Central memory CD4-positive, alpha-beta T cell (primary cell): ENCODE measurements at places on chromosomes 2 and 18.

- DNase-seq, result no peak
Observed at GRCh38 chr18:53004798-53005197, 664.8 kb downstream of the DCC start.

DNA sequence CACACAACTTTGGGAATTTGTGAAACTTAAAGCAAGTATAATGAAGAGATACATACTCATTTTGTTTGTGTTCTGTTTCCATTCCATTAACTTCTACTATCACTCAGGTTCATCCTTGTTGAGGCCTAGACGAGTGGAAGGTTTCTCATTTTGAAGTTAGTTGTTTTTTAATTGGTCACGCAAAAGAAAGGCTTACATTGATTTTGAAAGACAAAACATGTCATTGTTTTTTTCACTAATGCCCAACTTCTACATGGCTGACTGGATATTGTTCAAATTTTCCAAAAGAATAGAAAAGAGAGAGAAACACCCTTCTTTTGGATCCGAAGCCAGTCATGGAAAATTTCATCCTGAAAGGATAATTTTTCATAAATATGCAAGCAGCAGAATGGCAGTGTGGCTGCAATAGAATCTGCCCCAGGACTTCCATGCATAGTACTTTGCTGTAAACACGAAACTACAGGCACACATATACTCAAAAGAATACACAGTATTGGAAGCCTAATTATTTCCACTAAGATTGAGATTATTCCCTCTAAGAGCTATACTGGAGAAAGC lies 27.4 kb downstream of the PRKCE start:
- DNase-seq, result no peak

GRCh38 chr18:47593744-47594472 lies 336.6 kb downstream of the SMAD2 start:
- DNase-seq, result no peak

- no peak for DNase-seq
Observed at GRCh38 chr18:26840965-26841364, 24.5 kb downstream of the AQP4 start.

DNA sequence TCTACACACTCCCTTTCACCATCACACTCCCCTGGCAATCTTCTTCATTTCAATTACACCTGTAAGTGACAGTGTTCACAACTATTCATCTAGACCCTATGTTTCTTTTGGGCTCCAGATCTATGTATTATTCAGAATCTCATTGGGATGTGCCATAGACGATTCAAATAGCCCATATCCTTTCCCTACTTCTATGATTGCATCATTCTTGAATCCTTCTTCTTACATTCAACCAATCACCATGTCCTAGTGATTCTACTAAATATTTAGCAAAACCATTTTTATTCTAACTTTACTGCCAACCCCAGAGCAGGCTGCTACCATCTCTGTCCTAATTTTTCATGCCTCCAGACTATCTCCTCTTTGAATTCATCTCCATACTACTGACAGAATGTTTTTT lies 106.4 kb downstream of the TDRD15 start:
- DNase-seq, result no peak

- no peak for DNase-seq
Observed at GRCh38 chr2:47512581-47513083, 109.7 kb downstream of the MSH2 start.

GRCh38 chr18:25453556-25454269 lies 101.7 kb upstream of the ZNF521 start:
- DNase-seq, result no peak

GRCh38 chr18:78607784-78608183 lies 371.8 kb upstream of the SALL3 start:
- DNase-seq, result no peak

GRCh38 chr2:40367652-40368051 lies 84.2 kb downstream of the SLC8A1 start:
- DNase-seq, result no peak

DNA sequence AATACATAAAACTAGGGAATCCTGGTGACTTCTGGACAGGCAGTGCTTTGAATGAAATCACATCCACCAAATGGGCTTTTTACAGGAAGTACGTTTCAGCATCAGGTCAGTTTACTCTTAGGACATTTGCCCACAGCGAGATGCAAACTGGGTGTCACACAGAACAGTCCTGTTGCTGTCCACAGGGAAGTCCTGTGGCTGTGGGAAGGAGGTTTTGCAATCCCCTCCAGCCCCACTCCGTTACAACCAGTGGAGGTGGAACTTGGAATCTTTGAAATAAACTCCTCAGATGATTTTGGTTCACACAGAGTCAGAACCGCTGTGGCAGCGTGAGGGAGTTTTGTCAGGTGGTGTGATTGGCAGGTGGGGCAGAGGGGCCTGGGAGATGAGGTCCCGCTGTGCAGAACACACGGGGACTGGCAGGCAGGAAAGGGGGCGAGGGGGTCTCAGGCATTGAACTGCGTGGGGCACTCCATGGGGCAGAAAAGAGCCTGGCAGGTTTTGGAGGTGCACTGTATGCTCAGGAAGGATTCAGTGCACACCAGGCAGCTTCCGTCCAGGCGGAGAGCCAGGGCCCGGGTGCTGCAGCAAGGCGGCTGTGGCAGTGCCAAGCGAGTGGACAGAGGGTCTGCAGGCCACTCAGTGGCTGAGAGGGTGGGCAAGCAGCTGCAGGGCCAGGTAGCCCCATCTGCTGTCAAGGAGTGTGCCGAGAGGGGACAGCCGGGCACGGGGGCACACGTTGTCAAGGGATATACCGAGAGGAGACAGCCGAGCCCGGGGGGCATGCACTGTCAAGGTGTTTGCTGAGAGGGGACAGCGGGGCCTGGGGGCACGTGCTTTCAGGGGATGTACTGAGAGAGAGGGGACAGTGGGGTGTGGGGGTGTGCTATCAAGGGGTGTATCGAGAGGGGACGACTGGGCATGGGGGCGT lies 148.7 kb downstream of the LDLRAD4 start:
- DNase-seq, result no peak

DNA sequence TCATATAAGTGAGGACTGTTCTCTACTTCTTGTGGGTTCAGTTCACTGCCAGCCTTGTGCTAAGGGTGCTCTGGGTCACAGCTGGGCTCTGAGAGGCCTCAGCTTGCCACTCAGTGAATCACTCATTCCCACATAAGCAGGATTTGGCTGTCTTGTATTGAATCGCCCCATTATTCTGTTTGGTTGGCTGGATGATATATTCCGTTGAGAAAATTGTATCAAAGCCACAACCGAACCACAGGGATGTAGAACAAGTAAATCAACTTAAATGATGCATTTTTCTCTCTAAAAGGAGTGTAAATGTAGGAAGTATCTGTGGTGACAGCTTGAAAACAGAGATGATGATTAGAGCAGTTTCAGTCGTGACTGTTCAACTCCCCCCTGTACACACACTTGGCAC lies 39.6 kb downstream of the TTC39C start:
- DNase-seq, result no peak

- no peak for DNase-seq
Observed at GRCh38 chr2:105320651-105321215, 8.8 kb downstream of the TGFBRAP1 start.

DNA sequence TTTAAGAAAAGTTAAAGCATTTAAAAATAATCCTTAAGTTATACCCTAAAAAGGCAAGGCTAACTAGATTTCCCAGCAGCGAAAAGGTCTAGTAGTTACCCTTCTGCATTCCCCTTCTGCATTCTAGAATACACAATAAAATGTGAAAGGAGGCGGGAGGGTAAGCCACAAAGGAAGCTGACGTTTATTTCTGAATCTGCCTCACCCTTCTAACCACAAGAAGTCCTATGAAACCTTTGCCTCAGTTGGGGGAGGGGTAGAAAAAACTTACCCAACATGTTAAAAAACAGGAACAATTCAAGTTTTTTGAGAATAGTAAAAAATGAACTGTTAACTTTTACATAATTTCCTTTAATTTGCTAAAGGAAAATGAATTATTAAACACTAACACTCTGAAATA lies 11.3 kb downstream of the STK17B start:
- peak; percentile 91 for DNase-seq

- no peak for DNase-seq
Observed at GRCh38 chr2:144971786-144972335, 451.9 kb upstream of the ZEB2 start.

- DNase-seq, result no peak
Observed at GRCh38 chr2:195496991-195497390, 160.0 kb upstream of the SLC39A10 start.

DNA sequence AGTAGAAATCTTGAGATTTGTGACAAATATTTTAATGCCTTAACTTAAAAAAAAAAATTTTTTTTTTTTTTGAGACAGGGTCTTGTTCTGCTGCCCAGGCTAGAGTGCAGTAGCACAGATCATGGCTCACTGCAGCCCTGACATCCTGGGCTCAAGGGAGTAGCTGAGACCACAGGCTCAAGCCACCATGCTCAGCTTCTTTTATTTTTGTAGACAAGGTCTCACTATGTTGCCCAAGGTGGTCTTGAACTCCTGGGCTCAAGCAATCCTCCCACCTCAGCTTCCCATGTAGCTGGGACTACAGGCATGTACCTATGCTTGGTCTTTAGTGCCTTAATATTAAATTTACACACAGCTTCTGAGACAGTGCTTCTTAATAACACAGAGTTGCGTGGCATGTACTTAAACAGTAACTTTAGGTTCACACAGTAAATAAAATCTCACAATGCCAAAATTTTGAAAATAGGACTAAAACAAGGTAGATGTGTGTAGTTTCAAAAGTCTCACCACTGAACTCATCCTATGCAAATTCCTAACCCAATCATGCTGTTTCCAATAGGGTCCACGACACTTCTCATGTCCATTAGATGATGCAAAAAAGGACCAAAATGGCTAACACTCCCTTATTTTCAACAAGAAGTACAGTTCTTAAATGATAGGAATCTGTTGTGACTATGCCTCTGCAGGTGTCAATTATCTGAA lies 4.1 kb downstream of the HSPD1 start:
- DNase-seq, result no peak

DNA sequence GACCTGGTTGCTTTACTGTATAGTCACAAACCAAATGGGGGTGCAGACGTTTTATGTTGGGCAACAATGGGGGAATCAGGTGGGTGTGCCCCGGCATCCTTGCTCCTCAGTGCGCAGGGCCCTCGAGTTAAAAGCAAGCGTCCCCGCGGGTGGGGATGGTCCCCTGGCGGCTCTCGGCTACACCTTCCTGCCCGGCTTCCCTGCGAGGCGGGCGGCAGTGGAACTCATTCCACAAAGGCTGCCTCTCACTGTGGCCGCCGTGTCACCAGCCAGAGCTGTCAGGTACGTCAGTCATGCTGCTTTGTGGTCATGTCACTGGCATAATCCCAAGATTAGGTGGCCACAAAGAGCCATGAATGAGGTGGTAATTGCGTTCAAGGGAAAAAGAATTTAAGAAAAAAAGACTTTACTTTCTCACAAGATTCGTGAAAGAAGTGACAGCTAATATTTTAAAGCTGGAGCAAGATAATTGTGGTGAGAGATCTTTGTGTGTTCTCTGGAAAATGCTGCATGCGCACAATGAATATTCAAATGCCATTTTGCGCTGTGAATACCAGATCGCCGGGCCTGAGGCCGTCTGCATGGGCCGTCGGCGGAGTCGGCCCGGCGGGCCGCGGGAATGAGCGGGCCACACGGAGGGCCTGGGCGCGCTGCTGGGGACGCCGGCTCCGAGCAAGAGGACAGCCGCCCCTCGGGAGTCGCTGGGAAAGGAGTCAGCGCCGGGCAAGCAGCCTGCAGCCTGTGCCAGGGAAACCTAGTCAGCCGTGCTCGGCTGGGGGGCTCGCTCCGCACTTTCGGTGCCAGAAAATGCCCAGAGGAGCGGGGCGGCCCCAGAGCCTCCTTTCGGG lies 82.3 kb upstream of the LDLRAD4 start:
- peak; percentile 72 for DNase-seq

DNA sequence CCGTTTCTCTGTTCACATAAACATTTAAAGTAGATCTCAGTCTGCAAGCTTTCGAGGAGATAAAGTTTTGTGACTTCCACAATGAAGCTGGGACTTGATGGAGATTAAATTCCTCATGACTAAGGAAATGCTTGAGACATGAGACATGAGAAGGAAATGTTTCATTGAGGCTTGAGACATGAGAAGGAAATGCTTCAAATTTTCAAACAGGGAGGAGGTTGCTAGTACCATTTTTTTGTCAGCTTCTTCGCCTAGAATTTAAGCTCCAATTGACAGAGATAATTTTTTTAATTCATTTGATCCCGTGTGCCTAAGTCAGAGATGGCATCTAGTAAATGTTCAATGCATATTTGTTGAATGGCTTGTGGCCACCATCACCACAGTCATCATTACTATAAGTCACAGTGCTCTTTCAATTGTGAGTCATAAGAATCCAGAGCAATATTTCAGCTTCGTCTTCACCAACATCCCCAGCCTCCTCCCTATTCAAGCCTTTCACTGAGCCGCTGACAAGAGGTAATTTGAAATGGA lies 543 bp upstream of the MARCHF4 start:
- no peak for DNase-seq

DNA sequence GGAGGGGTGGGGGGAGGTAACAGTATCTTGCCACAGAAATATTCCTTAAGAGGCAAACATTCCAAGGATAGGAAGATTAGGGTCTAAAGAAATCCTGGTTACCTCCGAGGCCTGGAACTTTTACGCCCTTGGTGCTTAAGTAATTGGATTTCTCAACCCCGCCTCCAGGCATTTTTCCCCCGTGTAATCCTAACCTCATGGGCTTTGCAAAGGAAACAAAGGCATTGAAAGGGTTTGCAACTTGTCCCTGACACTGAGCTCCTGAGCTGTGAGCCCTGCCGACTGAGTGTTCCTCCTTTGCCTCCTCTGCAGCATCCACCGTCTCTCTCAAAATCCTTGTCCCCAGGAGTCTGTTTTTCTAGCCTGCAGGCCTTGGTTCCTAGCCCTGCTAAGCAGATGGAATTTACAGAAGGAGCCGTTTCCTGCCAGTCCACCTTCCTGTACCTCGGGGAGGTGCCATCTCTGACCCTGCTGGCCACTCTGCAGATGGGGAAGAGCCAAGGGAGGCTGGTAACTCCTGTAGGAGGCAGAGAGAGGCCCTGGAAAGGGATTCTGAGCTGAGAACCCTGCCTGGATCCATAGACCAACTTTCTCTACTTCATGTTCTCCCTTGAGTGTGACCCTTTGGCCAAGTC lies 24.2 kb downstream of the TET3 start:
- DNase-seq, result no peak

DNA sequence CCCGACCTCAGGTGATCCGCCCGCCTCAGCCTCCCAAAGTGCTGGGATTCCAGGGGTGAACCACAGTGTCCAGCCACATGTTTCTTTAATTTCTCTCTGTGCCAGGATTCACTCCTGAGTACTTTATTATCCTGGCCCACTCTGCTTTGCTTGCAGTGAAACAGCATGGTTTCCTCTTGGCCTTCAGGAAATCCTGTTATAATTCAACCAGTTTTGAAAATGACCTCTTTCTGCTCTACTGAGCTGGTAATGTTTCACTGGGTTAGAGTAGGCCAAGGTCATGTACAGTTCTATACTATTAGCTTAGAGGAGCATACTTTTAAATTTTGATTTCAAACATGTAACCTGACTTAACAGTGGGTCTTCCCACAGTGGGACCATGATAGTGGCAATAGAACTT lies 90.6 kb upstream of the PELI1 start:
- no peak for DNase-seq

DNA sequence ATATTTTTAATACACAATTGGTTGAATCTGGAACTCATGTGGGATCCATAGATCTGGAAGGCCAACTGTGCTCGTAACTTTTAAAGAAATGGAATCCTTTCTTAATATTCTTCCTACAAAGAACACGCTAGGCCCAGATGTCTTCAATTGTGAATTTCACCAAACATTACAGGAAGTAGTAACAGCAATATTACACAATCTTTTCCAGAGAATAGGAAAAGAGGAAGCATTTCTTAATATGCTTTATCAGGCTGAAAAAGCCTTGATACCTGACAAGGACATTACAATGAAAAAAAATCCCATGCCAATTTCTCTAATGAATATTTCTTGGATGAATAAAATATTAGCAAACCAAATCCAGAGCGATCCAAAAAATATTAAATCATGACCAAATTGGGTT lies 80.3 kb upstream of the HAAO start:
- DNase-seq, result no peak
